ENCODE measurements at places on chromosomes 6 and 20.
A peak's percentile ranks its signal among the peaks of the same experiment; 100 is the strongest.

- DNase-seq, result no peak
Observed at GRCh38 chr6:13409991-13410390, 77.4 kb downstream of the GFOD1 start.

DNA sequence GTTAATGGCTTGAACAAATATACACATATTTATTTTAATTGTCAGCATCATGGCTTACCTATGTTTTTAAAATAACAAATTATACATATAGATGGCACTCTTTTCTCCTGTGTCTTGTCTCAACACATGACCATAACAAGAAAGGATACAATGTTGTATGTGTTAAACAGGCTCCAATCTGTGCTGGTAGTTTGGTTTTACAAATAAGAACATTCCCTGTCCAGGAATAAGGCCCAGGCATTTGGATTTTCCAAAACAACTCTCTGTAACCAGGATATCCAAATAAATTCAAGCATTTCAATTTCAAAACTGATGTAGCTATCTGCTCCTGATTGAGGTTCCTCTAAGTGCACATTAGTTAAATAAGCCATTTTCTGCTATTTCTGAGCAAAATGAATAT lies 17.1 kb downstream of the METTL24 start:
- no peak for DNase-seq

DNA sequence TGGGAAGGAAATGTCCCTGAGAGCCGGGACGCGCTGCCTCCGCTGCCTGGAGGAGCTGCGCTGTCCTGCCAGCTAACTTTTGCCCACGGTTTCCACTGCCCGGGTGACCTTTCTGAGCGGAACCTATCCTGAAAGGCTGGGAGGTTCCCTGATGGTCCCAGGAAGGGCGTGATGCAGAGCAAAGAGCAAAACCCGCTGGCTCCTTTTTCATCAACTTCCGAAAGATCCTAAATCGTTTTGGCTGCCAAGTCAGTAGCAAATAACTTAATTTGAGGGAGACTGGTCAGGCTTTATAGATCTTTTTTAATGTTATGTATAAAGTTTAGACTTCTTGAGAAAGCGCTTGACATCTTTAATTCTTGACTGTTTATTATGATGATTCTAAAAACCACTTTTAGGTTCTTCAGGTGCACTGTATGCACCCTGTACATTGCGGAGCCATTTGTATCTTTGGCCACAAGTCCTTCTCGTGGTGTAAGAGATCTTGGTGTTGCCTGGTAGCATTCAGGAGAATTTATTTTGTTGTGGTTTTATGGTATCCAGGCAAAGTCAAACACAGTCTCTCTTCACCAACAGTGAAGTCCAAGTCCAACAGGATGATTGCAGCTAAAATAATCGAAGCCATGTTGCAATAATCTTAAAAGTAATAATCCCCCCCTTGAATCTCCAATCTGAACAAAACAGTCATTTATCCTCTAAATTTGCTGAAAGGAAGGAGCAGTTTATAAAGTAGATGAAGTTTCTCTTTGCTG lies at the start of gene SYNE1:
TSS of gene SYNE1 (minus strand) at position 67 of the 752 bp plus-strand sequence. CDS start 9,031 bp downstream, outside the sequence.
- no peak for DNase-seq

DNA sequence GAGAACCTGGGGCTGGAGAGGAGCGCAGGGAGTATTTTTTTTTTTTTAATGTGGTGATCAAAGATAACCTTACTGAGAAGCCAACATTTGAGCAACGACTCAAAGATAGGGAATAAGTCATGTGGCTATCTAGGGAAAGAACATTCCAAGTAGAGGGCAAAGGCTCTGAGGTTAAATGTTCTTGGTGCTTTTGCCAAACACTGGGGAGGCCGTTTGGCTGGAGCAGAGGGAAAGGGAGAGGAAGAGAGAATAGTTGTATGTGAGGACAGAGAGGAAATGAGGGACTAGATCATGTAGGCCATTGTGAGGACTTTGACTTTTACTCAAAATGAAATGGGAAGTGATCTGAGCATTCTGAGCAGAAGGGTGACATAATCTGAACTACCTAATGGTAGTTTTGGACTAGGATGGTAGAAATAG lies 27.8 kb downstream of the ACSS2 start:
- no peak for DNase-seq

- no peak for DNase-seq
Observed at GRCh38 chr6:11722805-11723631, 55.6 kb downstream of the ADTRP start.

- DNase-seq, result no peak
Observed at GRCh38 chr6:138201836-138202235, 16.5 kb downstream of the PBOV1 start.

DNA sequence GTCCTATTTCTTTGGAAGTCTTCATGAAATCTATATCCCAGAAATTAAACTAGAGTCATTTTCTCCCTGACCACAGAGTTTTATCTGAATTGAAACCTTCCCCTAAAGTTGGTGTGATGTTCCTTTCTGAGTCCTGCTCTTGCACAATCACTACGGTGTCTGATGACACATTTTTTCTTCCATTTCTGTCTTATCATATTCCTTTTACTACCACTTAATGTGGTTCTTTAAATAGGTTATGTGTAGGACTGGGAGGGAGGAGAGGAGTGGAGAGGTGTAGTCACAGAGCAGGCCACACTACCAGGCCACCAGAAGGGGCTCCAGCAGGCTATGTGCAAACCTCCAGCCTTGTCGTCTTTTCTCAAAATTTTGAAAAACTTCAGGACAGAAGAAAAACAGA lies 39.7 kb upstream of the ATXN1 start:
- DNase-seq, result no peak

DNA sequence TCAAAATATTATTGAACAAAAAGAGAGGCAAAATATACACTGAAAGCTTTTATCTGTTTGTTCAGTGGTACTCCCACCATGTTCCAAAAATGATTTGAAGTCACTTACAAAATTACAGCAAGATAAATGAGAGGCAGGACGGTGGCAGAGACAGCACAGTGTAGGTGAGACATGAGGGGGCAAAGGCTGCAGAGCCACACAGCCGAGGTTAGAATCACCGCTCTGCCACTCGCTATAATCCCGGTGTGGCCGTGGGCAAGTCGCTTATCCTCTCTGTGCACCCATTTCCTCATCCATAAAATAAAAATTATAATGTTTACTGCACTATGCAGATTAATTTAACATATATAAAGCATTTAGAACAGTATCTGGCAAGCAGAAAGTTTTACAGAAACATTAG lies 140.1 kb upstream of the BEND6 start:
- DNase-seq, result no peak

DNA sequence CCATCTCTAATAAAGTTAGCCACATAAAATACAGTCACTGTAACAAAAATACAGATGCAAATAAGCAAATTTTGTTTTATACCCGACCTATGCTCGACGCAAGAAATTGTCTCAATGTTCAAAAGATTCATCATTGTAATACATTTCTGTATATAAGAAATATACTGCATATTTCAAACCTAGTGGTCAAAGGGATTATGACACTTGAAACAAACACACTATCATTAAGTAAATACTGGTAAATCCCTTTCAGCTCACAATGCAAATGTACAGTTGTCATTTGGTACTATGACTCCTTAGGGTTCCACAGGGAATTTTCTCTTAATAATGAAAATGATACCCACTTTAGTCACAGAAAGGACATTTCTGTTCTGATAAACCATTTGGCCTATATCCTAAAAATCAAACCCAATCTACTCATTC lies 2.2 kb downstream of the HIVEP2 start:
- DNase-seq, result no peak

- no peak for DNase-seq
Observed at GRCh38 chr6:41344876-41345275, 9.5 kb downstream of the NCR2 start.

GRCh38 chr6:14194483-14194882 lies 76.9 kb downstream of the CD83 start:
- DNase-seq, result no peak

DNA sequence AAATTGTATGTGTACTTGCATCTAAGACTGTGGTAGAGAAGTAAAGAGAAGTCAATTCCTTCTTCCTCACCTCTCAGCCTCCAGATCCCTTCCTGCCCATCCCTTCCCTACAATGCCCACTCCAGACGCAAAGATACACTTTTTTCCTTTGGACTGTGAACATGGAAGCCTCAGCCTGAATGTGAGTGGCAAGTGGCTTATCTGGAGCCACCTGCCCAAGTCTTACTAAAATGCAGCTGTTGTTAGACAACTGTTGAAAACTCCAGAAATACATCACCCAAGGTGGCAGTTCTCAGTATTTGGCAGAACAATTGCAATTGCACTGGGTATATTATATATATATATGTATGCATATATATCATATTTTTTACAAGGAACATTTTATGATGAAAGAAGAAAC lies 7.5 kb downstream of the VGLL2 start:
- DNase-seq, result no peak

GRCh38 chr20:51089272-51089781 lies 66.4 kb upstream of the KCNG1 start:
- no peak for DNase-seq

DNA sequence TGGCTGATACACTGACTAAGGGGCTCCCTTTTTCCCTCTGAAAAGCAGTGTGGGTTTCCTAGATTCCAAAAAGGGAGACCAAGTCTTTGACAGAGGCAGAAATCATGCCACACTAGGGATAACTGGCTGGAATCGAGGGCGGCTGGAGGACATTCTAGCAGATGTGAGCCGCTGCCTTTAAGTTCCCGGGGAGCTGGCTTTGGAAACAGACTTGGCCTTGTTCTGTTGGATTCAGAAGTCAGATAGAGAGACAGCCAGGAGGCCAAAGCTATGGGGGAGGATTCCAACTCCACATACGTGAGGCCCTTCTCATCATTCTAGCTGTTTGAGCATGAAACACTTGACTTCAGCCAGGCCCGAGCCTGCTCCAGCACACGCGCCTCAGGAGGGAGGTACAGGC lies 109.9 kb upstream of the FOXC1 start:
- no peak for DNase-seq

DNA sequence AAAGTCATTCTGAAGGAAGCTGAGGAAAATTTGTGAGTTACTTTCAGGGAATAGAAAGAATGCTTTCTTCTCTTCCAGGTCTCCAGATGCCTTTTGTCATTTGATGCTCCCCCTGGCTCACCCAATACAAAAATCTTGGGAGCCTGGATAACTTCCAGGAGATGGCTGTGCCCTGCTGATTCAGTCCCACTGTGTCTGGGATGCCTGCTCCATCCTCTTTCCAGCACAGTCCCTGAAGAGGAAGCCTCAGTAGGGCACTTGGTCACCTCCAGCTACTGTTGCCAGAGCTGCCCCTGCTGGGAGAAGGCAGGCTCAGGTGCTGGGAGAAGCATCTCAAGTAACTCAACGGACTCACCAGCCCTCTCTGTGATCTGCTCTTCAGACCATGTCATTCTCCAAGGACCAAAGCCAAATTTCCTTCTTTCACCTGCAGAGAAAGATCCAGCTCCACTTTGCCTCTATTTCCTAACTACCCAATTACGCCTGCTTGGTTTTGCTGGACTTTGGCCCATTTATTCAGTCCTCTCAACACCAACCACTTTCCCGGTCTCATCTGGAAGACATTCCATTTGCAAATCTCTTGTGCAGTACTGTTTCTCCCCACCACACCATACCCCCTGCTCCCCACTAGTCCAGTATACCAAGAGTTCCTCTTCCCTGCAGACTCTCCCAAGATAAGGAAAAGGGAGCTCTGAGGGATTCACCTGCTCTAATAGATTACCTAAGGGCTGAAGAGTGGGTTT lies 53.3 kb downstream of the SLC23A2 start:
- no peak for DNase-seq

GRCh38 chr6:44246663-44247337 lies at the start of gene HSP90AB1:
HSP90AB1 (plus strand) TSS chr6:44247101; CDS start chr6:44248630, 1,529 bp downstream.
- peak; percentile 83 for DNase-seq

GRCh38 chr6:111805511-111806164 lies 67.6 kb downstream of the FYN start:
- no peak for DNase-seq

DNA sequence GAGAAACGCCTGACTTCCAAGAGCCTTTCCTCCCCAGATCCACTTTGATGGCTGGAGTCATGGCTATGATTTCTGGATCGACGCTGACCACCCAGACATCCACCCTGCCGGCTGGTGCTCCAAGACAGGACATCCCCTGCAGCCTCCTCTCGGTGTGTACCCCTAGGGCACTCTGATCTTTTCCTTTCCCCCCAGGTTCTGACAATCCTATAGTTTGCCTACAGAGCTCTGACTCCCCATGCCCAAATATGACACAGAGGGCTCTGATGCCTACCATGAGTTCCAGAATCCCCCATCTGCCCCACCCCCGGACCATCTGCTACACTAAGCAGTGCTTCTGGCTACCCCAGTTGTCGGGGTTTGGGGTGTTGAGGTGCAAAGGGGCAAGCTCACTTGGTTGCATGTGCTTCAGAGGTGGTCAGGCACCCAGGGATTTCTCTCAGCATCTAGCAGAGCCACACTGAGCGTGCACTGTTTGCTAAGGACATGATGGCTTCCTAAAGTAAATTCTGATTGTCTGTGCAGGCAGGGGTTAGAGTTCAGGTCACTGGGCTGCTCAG lies 24.0 kb upstream of the SGK2 start:
- no peak for DNase-seq

GRCh38 chr6:153553627-153554026 lies 422.5 kb upstream of the RGS17 start:
- DNase-seq, result no peak

DNA sequence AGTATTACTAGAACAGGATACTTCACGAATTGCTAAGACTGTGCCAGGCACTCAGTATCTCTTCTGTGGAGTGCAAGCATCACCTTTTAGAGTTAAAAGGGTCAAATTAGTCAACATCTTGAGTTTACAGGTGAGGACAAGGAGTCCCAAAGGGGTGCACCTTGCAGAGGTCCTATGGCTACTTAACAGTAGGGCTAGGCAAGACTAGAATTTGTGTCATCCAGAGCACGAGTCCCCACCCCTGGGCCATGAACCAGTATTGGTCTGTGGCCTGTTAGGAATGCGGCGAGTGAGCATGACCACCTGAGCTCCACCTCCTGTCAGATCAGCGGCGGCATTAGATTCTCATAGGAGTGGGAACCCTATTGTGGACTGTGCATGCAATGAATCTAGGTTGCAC lies 10.5 kb upstream of the DSTN start:
- DNase-seq, result no peak

DNA sequence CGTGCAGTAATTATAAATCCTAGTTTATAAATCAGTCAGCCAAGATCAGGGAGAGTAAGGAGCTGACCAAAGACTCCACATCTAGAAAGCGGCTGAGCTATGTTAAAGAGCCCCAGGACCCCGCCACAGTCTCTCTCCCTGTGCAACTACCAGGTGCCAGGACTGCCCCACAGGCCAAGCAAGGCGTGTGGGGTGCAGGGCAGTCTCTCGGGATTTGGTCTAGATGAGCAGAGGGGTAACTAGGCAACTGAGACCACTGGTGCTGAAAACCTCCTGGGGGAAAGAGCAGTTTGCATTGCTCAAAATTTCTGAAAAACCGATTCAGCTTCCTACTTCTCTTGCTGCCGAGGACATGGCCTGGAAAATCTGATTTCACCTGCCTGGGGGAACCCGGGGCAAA lies 10.4 kb downstream of the PMEPA1 start:
- no peak for DNase-seq

Data from activated CD8-positive, alpha-beta memory T cell treated with anti-CD3 and anti-CD28 coated beads for 1 hour (primary cell).